ENCODE measurements at places on chromosomes 3 and 15.

GRCh38 chr15:97082830-97083229, 752.3 kb downstream of the NR2F2 start:
- DNase-seq, result no peak

GRCh38 chr3:9649791-9650521, 651 bp downstream of the MTMR14 start:
- no peak for DNase-seq

DNA sequence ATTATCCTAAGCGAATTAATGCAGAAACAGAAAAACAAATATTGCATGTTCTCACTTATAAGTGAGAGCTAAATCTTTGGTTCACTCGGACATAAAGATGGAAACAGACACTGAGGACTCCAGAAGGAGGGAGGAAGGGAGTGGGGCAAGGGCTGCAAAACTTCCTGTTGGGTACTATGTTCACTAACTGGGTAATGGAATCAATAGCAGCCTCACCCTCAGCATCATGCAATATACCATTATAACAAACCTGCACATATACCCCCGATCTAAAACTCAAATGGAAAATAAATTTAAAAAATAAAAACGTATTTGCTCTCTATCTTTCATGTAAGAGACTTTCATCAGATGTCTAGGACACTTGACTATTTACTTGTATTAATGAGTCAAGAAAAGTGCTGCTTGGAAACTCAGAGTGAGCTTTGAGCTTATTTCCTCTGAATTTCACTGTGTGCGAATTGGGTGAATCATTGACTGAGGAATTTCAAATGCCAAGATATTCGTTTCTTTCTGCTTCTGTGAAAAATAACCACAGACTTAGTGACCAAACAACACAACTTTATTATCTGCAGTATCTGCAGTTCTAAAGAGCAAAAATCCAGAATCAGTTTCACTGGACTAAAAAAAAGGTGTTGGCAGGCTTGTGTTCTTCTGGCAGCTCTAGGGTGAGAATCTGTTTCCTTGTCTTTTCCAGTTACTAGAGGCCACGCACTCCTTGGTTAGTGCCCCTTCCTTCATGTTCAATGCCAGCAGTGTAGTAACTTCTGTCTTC, 18.4 kb downstream of the TM4SF18 start:
- DNase-seq, result no peak

DNA sequence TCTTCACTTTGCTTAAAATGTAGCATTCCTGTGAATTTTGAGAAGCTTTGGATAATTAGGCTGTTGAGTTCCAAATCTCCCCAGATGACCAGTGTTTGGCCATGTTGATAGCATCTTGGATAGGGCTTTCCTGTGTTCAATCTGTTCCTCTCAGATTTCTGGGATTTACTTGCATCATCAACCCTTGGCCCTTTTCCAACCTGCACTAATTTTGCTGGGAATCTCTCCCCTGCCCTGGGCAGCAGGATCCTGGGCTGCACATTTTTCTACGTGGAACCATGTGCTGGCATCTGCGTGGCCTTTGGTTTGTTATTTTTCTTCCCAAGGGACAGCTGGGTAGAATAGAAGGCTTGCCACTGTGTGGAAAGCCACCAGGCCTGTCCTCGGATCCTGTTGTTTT, 75.4 kb upstream of the PLXNA1 start:
- DNase-seq, result no peak

GRCh38 chr3:140251678-140252077, 316.7 kb downstream of the CLSTN2 start:
- DNase-seq, result no peak

- no peak for DNase-seq
Measured at GRCh38 chr15:91346259-91346658, 246.2 kb downstream of the SV2B start.

DNA sequence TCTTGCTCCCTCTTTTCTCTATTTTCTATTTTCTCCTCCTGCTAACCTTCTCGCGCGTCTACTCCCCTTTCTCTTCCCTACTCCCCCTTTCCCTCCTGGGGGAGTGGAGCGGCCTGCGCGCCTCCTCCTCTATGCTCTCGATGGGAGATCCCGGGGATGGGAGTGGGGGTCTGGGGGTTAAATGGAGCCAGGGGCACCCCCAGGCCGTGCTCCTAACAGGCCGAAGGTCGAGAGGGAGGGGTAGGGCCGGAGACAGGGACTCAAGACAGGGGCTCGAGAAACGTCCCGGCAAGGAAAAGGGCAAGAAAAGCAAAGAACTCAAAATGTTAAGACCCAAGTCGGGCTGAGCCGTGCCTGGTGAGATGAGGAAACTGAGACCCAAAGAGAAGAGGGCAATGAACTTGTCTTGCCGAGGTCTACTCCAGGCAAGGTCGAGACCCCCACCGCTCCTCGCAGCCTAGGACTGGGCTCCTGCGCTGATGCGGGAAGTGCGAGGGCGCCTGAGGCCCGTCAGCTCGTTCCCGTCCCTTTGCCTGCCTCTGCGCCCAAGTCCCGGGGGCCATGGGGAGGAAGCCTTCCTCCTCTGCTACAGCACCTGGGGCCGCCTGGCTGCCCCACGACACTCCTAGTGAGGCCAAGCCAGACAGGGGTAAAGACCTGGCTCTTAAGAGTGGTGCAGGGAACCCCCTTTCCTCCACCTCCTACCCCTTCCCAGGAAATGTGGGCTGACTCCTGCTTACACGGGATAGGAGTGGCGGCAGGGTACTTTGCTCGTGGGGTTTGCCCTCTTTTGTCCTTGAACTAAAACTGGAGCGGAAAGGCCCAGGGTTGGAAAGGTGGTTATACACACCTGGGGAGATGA, 770 bp upstream of the MEGF11 start:
- DNase-seq, result no peak

DNA sequence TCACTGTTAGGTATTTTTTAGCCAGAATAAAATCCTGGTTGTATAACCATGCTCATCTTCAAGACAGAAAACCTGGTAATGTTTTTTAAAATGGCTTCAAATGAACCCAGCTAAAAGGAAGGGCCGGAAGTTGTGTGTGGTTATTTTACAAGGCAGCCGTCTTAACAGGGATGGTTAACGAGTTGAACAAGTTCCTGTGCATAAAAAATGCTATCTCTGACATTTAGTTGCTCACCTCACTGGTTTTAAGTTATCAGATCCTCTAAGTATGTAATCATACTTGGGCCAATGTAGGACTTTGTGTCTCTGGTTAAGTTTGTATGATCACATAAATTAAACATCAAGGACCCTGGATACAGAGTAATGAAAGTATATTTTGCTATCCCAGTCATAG, 2.1 kb downstream of the ATP11B start:
- DNase-seq, result no peak

- DNase-seq, result no peak
Measured at GRCh38 chr15:55796321-55796965, 53.5 kb upstream of the PRTG start.
